ENCODE measurements at places on chromosomes 4 and X. TPM values are rescaled to one million over a fixed set of nuclear protein-coding genes. Genes with fewer than 3 reads are reported as not detected.

DNA sequence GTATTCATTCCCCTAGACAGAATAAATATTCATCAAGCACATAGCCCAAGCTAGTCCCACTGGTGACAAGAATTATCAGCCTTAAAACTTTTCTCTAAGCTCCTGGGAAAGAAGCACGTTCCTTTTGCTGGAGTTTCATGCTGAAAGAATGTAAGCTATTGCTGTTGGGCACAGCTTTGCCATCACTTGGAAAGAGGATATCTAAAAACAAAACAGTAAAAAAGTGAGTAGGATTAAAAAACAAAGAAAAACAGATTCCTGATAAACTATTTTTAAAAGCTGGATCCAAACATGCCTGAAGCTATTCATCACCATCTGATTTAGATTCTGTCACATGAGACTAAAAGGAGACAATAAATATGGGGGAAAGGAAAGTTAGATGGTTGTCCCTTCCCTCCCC lies 176.8 kb downstream of the SCFD2 start:
- no peak for DNase-seq

DNA sequence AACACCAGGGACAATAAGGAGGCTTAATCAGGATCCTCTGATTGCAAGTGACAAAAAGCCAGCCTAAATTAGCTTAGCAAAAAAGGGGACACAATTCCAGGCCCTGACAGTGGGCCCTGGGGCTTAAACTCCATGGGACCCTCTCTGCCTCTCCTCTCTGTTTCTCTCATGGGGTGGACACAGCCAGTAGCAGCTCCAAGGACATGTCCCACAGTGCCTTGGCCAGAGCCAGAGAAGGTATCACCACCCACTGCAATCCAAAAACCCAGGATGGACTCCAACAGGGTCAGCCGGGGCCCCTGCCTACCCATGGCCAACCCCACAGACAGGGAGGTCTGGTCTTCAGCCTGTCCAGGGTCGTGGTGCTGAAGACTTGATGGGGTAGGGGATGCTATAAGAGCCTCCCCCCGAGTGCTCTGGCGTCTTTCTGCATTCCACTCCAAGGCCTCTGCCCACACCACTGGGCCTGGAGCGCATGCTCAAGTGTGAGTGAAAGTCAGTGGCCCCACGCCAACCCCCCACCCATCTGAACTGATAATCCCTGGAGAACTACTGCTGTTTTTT lies 19.7 kb upstream of the PPP2R2C start:
- no peak for DNase-seq

FBXL5 gene
- total RNA-seq, result 104 TPM

TMEM31 gene
- total RNA-seq, result not detected

AVPR2 gene
- total RNA-seq, result 0.89 TPM

CDX4 gene
- not detected for total RNA-seq

CEP135 gene
- total RNA-seq, result 11.0 TPM

TRAM1L1 gene
- 3.2 TPM for total RNA-seq

GCNA gene
- total RNA-seq, result 0.99 TPM

MED12 gene
- total RNA-seq, result 36.4 TPM

TCP11X2 gene
- total RNA-seq, result not detected

Data from skin of body (tissue), 3 donors.